ENCODE measurements at places on chromosomes 7 and 10.

DNA sequence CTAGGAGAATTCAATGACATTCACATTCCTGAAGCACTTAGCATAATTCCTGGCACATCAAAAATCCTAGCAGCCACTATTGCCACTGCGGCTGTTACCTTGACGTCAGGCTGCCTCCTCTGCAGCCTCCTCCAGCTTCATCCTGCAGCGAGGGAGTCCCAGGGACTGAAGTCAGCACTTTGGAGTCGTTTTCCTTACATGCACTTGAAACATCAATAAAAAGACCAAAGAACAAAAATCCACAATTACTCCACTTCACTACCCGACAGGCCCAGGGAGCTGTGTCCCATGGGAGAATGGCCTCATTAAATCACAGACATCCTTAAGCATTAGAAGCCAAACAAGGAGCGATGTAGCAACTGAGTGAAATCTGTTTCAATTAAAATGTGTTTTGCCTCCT is 48.6 kb upstream of the NANOS1 start:
- no peak for DNase-seq

GRCh38 chr10:47143072-47143471 is 156.9 kb upstream of the GDF10 start:
- DNase-seq, result no peak

GRCh38 chr7:36131026-36131425 is 22.0 kb upstream of the EEPD1 start:
- no peak for DNase-seq

DNA sequence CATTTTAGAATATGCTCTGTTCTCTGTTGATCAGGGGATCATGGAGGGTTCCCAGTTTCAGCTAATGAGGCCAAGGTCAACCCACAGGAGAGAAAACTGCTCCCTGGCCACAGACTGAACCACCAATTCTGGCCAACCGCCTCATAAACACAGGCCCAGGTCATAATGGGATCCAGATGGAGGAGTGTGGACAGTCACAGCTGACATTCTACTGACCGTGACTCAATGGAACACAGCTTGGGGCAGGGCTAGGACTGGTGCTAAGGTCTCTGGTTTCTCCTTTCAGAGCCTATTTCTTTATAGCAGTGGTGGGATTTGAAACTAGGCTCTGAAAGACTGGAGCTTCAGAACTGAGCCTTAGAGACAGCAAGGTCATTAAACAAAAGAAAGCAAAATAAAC is 68.3 kb downstream of the HIPK2 start:
- no peak for DNase-seq

DNA sequence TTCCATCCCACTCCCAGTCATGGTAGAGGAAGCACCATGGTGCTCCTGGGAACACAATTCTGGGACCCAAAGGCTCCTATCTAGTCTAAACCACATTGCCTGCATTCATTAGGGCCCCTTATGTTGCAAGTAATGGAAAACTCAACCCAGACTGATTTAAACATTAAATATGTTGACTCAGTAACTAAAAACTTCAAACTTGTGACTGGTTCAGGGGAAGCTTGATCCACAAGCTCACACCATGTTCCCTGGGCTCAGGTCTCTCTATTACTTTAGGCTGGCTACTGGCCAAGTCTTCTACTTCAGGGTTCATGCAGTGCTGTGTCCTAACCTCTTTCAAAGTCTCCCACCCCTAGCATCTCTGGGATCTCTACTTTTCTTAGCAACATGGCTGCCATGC is 13.1 kb downstream of the WNT16 start:
- DNase-seq, result no peak

DNA sequence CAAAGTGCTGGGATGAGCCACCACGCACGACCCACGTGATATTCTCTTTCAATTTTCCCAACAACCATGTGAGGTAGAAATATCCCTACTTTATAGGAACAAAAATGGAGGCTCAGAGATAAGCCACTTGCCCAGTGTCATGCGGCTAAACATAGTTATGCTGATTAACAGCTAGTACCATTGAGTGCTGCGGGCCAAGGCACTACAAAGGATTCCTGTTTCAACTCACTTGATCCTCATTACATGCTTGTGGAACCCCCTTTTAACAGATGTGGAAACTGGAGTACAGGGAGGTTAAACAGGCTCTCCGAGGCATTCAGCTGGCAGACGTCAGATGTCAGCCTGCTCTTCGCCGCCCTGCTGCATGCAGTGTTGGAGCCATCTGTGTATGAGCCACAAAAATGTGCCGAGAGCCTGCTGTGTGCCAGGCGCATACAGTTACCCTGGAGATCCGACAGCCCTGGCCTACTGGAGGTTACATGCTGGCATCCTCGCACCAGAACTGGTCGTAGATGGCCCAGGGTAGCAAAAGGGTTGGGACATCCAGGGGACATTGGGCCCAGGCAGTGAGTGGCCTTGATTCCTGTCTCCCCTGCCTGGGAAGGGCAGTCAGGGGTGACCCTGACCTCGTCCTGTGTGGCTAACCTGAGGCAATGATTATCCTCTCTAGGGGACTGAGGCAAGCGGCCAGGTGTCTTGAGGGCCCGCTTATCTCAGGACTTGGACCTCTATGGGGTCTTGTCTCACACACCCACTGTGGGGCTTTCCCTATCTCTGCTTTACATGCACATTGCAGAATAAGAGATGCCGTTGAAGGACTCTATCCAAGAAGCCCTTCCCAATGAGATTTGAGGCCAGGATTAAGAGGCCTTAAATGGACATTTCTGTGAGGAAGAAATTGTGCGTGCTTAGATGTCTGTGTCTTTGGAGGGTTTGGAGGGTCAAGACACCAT is 18.5 kb upstream of the SRGN start:
- no peak for DNase-seq

- no peak for DNase-seq
Observed at GRCh38 chr10:2631557-2632205, 435.7 kb upstream of the PFKP start.

- DNase-seq, result no peak
Observed at GRCh38 chr7:68706291-68706690, 892.0 kb upstream of the AUTS2 start.

DNA sequence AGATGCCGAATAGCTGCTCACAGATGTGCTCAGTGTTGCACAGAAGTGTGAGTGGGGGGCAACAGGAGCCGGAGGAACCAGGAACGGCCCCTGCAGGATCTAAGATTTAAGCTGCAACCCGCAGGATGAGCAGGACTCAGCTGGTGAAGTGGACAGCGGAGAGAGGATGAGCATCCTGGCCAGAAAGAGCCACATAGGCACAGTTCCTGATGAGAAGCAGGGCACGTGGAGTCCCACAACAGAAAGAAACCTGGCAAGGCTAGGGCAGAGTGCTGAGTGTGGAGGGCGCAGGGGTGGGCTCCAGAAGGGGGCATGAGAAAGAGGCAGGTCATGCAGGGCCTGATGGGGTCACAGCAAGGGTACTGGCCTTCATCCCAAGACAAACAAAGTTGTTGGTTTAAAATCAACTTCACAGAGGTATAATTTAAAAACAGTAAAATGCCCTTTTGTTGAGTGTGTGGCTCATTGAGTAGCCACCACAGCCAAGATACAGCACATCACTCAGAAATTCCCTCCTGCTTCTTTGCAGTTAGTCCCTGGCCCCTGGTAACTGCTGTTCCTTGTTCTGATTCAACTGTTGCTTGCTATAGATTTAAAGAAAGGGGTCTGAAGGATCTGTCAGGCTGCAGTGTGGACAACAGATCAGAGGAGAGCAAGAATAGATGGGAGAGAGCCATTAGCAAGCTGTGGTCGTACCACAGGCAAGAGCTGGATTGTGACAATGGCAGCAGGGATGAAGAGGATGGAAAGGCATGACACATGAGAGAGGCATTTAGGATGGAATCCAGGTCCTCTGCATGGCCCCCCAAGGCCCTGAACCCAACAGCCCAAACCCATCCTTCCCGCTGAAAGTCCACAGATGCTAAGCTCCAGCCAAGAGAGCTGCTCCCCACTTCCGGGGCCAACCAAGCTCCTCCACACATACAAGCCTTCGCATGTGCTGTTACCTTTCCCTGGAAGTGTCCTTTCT is 53.1 kb upstream of the OSBPL3 start:
- DNase-seq, result no peak

DNA sequence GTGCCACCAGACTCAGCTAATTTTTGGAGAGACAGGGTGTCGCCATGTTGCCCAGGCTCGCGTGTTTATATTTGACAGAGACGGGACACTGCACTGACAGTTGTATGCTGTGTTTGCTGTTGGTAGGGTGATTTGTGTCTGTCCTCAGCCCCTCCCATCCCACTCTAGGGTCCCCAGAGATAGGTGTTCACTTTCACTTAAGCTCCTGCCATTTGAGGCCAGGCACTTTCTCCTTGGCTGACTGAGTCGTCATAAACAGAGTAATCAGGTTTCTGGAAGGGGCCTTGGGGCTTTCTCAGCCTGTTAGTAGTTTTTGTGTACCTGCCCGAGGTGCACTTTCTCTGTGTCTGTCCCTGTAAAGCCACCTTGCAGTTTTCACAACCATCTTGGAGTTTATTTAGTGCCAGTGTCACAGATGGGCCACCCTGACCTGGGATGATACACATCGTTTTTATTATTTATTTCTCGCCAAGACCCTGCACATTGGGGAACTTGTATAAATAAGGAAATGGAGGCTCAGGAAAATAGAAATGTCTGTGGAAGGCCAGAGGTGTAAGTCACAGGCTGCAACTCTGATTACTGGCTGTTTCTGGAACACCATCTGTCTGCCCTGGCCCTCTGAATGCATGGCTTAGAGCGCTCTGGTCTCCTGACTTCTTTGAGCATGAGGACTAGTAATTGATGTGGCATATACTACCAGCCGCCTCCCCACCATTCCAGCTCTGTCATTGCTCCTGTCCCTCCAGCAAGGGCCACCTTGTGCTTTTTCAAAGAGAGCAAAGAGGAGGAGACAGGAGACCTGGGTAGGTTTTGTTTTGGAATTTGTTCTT is 81.9 kb upstream of the PDCD4 start:
- DNase-seq, result no peak

DNA sequence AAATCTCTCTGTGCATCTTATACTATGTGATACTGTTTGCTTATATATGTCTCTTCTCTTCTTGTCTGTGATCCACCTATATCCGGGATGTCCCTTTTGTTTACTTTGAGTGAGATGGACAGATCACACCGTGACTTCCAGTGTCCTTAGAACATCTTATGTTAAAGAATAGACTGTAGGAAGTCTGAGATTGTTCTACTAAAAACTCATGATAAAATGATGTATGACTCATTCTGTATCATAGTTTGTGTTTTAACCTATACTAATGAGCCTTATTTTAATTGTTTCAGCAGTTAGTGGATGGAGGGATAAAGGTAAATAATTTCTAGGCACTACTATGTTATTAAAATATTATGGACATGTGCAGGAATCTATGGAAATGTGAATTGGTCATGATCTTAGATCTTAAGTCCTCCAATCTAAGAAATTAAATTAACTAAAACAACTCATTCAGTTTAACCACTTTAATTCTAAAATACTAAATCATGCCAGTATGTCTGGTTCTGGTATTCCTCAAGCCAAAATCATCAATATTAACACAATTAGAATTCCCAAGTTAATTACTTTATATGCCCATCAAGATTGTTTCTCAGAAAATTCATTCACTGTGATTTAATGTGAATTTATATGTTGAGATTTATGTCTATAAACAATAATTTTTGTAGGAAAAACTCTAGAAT is 32.0 kb downstream of the ITGB8 start:
- no peak for DNase-seq

- DNase-seq, result no peak
Observed at GRCh38 chr7:105743351-105744090, 132.9 kb downstream of the ATXN7L1 start.

DNA sequence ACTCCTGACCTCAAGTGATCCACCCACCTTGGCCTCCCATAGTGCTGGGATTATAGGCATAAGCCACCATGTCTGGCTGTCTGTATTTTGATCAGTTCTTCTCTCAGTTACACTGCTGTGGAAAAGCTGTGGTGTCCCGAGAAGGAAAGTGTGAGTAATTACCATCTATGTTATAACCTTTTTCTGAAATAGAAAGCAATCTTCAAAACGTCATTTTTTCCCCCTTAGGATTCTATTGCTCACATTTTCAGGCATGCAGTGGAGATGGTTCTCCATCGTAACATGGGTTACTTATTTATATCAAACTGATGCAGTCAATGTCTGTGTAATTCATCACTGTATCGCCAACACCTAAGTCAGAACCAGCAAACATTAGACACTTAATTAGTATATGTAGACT is 103.5 kb upstream of the FAM3C start:
- DNase-seq, result no peak

DNA sequence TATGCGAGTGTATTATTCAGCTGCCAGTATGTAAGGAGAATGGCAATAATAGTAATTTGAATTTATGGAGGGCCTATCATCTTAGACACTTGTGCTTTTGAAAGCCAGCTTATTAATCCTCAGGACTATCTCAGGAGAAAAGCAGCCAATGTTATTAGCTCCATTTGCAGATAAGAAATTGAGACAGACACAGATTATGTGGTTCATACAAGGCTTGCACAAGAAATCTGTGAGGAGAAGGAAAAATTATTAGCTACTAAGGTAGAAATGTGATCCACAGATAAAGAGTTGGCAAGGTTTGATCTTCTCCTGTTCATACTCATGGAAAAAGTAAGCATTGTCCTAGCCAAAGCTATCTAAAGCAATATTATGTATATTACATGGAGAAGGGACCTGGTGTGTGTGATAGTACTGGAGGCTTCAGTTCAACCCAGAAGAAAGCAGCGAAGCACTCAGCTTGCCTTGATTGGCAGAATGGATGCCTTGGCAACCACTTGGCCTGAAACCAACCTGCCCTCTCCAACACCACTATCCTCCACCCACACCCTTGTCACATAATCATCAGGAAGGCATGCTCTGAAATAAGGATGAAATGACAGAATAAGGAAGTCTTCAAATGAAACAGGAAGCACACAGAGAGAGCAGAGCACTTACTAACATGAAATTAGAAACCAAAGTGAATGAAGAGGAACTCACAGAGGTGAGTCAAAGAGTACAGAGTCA is 18.0 kb downstream of the MACC1 start:
- DNase-seq, result no peak

DNA sequence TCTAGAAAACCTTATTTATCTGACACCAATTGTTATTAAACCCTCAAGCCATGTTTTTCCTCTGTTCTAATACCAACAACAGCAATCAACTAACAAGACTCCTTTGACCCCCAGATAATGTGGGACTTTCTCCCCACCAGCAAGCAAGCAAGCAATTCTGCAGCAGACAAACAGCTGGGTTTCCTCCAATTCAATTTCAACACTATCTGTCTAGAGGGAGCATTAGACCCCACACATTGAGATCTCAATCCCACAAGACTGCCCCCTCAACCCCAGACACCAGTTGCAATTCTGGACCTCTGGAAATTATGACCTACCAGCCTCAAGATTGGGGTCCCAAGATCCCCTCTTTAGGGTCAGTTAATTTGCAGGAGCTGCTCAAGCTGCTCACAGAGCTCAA is 89.4 kb upstream of the TMEM26 start:
- DNase-seq, result no peak

DNA sequence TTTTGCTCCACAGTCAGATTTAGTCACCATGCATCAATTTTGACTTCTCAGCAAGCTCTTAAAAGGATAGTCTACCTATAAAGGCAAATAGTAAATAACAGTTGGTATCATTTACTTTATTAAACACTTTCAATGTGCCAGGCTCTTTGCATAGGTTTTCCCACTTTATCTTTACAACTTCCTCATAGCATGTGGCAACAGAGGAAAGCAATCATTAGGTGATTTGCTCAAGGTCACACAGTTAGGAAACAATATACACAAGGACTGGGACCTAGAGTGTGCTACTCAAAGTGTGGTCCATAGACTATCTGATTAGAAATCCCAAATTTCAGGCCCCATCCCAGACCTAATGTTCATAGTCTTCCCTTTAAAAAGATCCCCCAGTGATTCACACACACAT is 212.3 kb downstream of the MTERF1 start:
- DNase-seq, result no peak

GRCh38 chr7:154857728-154858681 is 144.9 kb downstream of the PAXIP1 start:
- DNase-seq, result no peak
